ENCODE measurements at places on chromosomes 2 and 18.

- H3K4me1 ChIP-seq, result no peaks in the 10 kb centered on the region
- no peak overlapping the region for H3K27ac ChIP-seq
- DNase-seq, result no peak
- no peaks in the 10 kb centered on the region for H3K27me3 ChIP-seq
- no peak overlapping the region for H3K4me3 ChIP-seq
Observed at GRCh38 chr18:10064267-10064666, 150.5 kb downstream of the VAPA start.

DNA sequence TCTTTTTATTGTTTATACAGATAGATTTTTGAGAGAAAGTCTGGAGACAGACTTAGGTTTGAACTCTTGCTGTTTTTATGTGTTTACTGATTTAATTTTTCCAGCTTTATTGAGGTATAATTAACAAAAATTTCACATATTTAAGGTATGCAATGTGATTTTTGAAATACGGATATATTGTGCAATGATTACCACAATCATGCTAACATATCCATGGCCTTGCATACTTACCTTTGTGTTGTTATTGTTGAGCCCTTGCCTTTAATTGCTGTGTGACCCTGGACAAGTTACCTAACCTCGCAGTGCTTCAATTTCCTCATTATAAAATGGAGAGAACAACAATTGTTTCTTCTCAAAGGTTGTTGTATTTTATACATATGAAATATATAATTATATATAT lies 13.9 kb upstream of the RBMS1 start:
- no peak overlapping the region for H3K27ac ChIP-seq
- no peak overlapping the region for H3K4me3 ChIP-seq
- no peaks in the 10 kb centered on the region for H3K27me3 ChIP-seq
- H3K4me1 ChIP-seq, result no peaks in the 10 kb centered on the region
- DNase-seq, result no peak

- H3K4me3 ChIP-seq, result no peak overlapping the region
- no peaks in the 10 kb centered on the region for H3K4me1 ChIP-seq
- H3K27me3 ChIP-seq, result no peaks in the 10 kb centered on the region
- DNase-seq, result no peak
Observed at GRCh38 chr2:169336695-169337094, 25.6 kb downstream of the LRP2 start.

- no peaks in the 10 kb centered on the region for H3K36me3 ChIP-seq
- H3K27me3 ChIP-seq, result no peaks in the 10 kb centered on the region
- no peak overlapping the region for H3K27ac ChIP-seq
- DNase-seq, result no peak
- no peaks in the 10 kb centered on the region for H3K4me1 ChIP-seq
- H3K4me3 ChIP-seq, result no peak overlapping the region
Observed at GRCh38 chr2:134911400-134911785, 7.2 kb upstream of the CCNT2 start.

DNA sequence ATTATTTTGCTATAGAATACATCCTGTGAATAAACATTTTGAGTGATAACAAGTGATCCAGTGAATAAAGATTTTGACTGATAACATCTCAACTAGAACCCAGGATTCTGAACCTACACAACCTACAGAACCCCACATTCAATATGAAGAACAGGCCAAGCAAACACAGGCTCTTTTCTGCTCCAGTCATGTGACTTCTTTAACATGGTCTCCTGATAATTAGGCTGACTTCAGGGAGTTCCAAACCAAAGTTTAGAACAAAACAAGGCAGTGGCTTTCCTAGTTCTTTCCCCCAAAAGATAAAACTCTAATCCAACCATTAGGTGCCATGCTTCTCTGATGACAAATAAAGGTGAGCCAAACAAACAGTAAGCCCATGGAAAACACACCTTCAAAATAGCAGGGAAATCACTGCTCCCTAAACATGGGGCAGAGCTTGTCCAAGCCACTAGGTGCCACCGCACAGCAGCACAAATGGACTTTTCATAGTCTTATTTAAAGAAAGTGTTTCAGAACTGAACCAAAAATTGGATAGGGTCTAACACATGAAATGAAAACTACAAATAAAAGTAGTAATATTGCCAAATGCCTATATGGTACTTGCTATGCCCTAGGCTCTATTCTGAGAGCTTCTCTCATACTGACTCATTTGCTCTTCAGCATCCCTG lies 95.3 kb downstream of the EVA1A start:
- H3K36me3 ChIP-seq, result no peaks in the 10 kb centered on the region
- no peaks in the 10 kb centered on the region for H3K4me1 ChIP-seq
- H3K27me3 ChIP-seq, result no peaks in the 10 kb centered on the region
- DNase-seq, result no peak
- H3K27ac ChIP-seq, result no peak overlapping the region

DNA sequence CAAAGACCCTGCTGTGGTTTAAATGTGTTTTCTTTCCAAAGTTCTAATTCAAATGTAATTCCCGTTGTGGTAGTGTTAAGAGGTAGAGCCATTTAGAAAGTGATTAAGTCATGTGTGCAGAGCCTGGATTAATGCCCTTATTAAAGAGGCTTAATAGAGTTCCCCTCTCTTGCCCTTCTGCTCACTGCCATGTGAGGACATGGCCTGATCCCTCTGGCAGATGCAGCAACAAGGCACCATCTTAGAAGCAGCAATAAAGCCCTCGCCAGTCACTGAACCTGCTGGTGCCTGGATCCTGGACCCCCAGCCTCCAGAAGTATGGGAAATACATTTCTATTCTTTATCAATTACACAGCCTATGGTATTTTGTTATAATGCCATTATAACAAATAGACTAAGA lies 485.2 kb downstream of the DCDC2C start:
- H3K27ac ChIP-seq, result no peak overlapping the region
- DNase-seq, result no peak
- H3K4me3 ChIP-seq, result no peak overlapping the region
- no peaks in the 10 kb centered on the region for H3K36me3 ChIP-seq
- H3K4me1 ChIP-seq, result no peaks in the 10 kb centered on the region

DNA sequence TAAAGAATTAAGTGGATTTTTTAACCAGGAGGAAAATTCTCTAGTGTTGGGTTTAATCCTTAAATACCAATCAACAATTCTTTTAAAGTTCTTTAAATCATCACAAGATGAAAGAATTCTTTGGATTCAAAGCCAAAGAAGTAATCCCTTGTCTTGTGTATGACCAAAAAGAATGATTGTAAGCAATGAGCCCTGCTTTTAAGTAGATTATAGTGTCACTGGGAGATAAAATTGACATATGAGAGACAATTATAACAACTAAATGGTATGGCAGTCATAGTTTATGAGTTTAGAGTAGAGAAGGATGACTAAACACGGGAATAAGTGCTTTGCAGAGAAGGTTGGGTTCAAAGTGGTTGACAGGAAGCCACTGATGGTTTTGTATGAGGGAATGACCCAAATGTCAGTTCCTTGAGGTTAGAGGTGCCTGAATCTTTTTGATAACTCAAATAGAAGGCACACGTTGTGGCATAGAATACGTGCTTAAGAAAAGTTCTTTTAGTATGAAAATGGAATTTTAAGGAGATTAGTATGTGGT lies 199.6 kb upstream of the TCF4 start:
- no peaks in the 10 kb centered on the region for H3K27me3 ChIP-seq
- no peaks in the 10 kb centered on the region for H3K36me3 ChIP-seq
- no peak overlapping the region for H3K27ac ChIP-seq
- DNase-seq, result no peak
- no peak overlapping the region for H3K4me3 ChIP-seq
- H3K4me1 ChIP-seq, result no peaks in the 10 kb centered on the region

- H3K27me3 ChIP-seq, result no peaks in the 10 kb centered on the region
- no peaks in the 10 kb centered on the region for H3K4me1 ChIP-seq
- no peak overlapping the region for H3K27ac ChIP-seq
- H3K4me3 ChIP-seq, result no peak overlapping the region
- DNase-seq, result no peak
Observed at GRCh38 chr2:160332318-160332717, 132.2 kb upstream of the ITGB6 start.

GRCh38 chr2:101697124-101698013 lies at the start of gene MAP4K4:
Gene MAP4K4 (plus strand): TSS chr2:101697707. CDS start chr2:101698081, 374 bp downstream.
- peak; percentile 65 for DNase-seq
- no peaks in the 10 kb centered on the region for H3K27me3 ChIP-seq
- no peaks in the 10 kb centered on the region for H3K4me1 ChIP-seq
- H3K27ac ChIP-seq, result peak within 1 kb of the TSS; percentile 75

DNA sequence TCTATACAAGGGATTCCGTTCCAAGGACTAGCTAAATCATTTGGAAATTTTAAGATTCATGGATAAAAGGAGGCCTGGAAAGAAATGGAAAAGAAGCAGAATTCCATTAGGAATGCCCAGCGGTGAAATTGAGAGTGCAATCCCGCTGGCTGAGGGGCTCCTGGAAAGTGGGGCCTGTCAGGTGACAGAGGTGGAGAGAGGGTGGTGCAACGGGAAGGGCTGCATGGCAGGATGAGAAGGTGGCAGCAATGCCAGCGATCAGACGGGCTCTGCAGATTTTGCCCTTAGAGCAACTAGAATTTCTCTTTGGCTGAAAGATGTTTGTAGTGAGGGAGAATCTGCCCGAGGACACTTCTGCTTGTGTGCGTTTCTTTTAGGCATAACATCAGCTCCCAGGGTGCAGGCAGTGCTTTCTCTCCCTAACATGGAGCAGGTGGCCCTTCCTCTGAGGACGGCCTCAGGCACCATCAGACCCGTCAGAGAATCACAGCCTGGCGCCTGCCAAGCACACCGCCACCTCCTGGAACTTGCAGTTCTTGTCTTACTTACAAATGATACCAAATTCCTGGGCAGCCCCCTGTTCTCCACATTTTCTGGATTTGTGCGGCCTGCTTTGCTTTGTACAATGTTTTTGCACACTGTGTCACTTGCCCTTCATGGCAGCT lies 261.6 kb downstream of the NDUFA10 start:
- H3K4me1 ChIP-seq, result no peaks in the 10 kb centered on the region
- no peaks in the 10 kb centered on the region for H3K27me3 ChIP-seq
- DNase-seq, result no peak
- no peak overlapping the region for H3K27ac ChIP-seq

DNA sequence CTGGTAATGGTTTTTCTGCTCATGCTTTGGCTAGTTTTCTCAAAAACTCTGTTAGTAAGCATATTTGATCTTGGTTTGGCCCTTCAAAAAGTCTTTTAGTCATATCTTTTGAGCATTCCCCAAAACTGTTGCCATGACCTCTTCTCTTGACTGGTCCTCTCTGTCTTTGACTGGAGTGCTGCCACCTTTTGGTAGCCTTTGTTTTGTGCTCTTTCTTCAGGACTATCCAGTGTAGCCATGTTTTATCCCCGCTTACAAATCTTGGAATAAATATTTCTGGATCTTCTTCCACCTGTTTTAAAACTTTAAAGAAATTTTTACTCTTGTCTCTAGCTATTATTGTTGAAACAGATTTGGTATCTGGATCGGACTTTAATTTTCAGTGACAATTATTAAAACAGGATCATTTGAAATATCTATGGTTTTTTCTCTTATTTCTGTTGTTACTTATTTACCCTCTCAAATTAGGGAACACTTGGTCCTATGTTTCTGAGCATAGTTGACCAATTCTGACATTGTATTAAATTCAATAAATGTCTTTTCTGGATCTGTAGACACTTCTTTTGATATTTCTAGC lies 965 bp upstream of the ELOA2 start:
- no peaks in the 10 kb centered on the region for H3K4me1 ChIP-seq
- no peak overlapping the region for H3K27ac ChIP-seq
- no peak for DNase-seq
- no peaks in the 10 kb centered on the region for H3K36me3 ChIP-seq
- H3K27me3 ChIP-seq, result no peaks in the 10 kb centered on the region
- H3K4me3 ChIP-seq, result no peak overlapping the region

GRCh38 chr2:162574615-162575452 lies 230.9 kb downstream of the GCA start:
- H3K4me3 ChIP-seq, result no peak overlapping the region
- no peak for DNase-seq
- H3K4me1 ChIP-seq, result no peaks in the 10 kb centered on the region
- no peaks in the 10 kb centered on the region for H3K27me3 ChIP-seq
- no peaks in the 10 kb centered on the region for H3K36me3 ChIP-seq

- H3K27ac ChIP-seq, result no peak overlapping the region
- H3K27me3 ChIP-seq, result no peaks in the 10 kb centered on the region
- no peak for DNase-seq
- H3K36me3 ChIP-seq, result no peaks in the 10 kb centered on the region
Observed at GRCh38 chr2:241816431-241817121, 7.6 kb downstream of the NEU4 start.

- no peak for DNase-seq
- H3K27me3 ChIP-seq, result no peaks in the 10 kb centered on the region
- no peaks in the 10 kb centered on the region for H3K36me3 ChIP-seq
- H3K27ac ChIP-seq, result peak overlapping the region; percentile 84
- H3K4me3 ChIP-seq, result no peak overlapping the region
- peaks cover 6% of the 10 kb centered on the region for H3K4me1 ChIP-seq
Observed at GRCh38 chr2:28624793-28625701, 126.6 kb upstream of the PPP1CB start.

GRCh38 chr2:72815655-72816278 lies 10.1 kb downstream of the EXOC6B start:
- H3K4me1 ChIP-seq, result no peaks in the 10 kb centered on the region
- H3K27me3 ChIP-seq, result no peaks in the 10 kb centered on the region
- no peak overlapping the region for H3K4me3 ChIP-seq
- H3K36me3 ChIP-seq, result no peaks in the 10 kb centered on the region

DNA sequence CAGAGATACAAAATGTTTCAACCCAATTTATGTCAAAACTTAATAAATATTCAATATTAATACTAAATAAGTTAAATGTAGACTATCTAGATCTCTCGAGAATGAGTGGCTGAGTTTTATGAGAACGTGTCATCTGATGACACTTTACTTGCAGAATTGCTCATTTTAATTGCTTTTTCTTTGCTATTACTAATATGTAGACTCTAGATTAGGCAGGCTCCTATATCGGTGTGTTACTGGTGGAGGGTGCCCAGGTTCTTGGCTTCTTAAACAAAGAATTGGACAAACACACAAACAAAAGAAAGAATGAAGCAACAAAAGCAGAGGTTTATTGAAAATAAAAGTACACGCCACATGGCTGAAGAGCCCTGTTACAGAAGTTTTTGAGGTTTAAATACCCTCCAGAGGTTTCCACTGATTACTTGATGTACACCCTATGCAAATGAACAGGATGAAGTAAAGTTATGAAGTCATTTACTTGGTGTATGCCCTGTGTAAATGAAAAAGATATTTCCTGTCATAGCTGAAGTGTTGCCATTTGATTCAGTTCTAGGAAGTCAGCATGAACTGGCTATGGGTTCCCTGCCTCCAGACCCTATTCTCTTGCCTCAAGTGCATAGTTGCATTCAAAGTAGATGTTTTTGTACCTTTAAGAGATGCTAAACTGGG lies 122.9 kb upstream of the ITGA4 start:
- H3K4me3 ChIP-seq, result no peak overlapping the region
- DNase-seq, result no peak
- H3K27ac ChIP-seq, result no peak overlapping the region
- H3K27me3 ChIP-seq, result no peaks in the 10 kb centered on the region
- no peaks in the 10 kb centered on the region for H3K36me3 ChIP-seq
- no peaks in the 10 kb centered on the region for H3K4me1 ChIP-seq

DNA sequence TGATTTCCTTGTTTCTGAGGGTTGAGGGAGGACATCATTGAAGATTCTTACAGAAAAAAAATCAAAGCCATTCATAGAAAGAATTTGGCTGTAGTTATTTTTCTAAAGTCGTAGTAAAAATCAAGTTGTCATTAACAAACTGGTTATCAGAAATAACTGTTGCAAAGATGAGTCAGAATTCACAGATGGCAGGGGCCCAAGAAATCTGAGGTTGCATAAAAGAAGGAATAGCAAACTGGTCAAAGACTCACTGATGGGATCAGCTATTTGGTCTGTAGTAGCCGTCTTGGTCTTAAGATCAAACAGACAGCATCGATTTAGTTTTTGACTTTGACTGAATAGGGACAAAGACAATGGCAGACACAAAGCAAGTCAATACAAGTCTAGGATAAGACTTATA lies 334.3 kb downstream of the FIGN start:
- no peak for DNase-seq
- no peaks in the 10 kb centered on the region for H3K36me3 ChIP-seq
- H3K27ac ChIP-seq, result no peak overlapping the region
- no peaks in the 10 kb centered on the region for H3K4me1 ChIP-seq

Data from prostate gland (tissue), 2 donors.